ENCODE measurements at places on chromosomes 1 and 21.

- DNase-seq = peak; percentile 34
Observed at GRCh38 chr1:6082430-6082971, 36.8 kb downstream of the KCNAB2 start.

DNA sequence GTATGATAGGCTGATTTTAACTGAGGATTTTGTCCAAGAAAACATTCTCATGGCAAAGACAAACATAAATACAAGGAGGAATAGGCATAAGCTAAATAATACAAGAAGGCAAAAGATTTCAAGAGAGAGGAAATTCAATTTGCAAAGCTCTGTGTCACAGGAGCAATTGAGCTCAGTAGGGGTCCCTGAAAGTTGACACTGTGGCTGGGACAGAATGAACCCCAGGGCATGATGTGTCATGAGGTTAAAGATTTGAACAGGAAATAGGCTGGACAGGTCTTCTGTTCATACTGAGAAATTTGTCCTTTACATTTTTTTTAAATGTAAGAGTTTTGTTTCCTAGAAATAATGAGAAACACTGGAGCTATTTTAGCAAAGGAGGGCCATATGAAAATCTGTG lies 555.4 kb upstream of the NEGR1 start:
- no peak for DNase-seq

- peak; percentile 5 for DNase-seq
Observed at GRCh38 chr1:35640380-35641232, 720 bp downstream of the PSMB2 start.

DNA sequence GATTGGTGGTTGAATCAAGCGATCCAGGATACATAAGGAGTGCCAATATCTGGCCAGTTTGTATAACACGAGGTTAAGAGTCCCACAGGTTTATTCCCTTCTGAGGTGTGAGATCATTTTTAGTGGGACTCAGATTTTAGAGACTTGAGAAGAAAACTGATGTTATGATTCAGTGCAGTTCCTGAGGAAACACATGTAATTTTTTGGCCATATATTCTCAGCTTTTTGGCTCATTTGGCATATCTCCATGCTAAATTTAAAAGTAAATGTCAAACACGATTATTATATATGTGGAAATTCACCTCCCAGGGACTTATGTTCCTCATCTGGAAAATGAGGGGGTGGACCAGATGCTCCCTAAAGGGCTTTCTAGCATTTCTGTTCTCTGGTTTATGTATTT lies 39.2 kb upstream of the SERBP1 start:
- DNase-seq = no peak

GRCh38 chr1:13699510-13699909 lies 478 bp upstream of the PRDM2 start:
- peak; percentile 11 for DNase-seq

DNA sequence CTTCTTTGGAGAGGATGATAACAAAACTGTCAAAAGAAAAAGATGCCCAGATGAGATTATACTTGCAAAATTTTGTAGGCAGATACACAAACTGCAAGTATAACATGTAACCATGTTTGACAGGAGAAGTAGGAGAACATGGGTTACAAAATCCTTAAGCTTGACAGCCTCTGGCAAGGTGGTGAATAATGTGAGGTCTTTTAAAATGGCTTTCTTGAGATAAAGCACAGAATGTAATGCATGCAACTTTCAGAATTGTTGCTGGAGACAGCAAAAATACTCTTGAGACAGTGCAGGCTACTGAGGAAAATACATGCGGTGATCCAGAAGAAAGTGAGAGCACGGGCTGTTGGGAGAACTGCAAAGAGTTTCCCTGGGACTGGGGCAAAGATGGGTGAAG lies 24.7 kb downstream of the DNAJC6 start:
- DNase-seq = no peak

DNA sequence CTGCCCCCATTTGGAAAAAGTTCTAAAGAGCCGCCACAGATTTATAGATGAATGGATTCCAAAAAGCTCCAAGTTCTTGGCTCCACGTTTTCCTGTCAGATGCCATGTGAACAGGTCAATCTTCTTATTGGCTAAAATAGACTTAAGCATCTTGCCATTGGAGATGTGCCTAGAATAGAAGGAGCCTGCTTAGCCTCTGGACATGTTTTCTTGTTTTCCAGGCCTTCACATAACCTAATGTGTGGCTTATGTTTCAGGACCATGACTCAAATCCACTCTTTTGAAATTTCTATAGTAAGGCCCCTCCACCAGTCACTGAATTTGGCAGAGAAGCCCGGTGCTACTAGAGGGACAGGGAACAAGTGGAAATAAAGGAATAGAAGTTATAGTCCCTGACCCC lies 31.5 kb downstream of the PHC2 start:
- no peak for DNase-seq

DNA sequence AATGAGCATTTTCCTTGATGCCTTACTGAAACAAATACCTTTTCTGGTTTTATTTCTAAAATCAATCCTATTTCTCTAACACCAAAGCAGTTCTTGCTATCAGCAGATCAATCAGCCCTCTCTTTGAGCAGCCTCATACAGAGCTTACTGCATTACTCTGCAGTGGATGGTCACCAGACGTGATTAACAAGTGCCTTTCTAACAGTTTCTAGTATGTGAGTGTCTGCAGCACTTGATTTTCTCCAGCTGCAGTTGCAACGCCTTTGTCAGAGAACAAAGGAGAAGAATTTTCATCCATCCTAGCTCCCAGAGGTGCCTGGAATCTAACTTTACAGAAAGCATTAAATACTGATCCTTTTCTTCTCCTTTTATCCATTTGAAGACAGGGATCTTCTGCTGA lies 177.3 kb upstream of the SGIP1 start:
- DNase-seq = no peak

GRCh38 chr21:42081138-42081537 lies 10.0 kb downstream of the UMODL1 start:
- peak; percentile 65 for DNase-seq

GRCh38 chr1:172578586-172578985 lies 45.6 kb downstream of the SUCO start:
- peak; percentile 64 for DNase-seq

GRCh38 chr1:38690790-38691449 lies 168.7 kb downstream of the RRAGC start:
- no peak for DNase-seq

DNA sequence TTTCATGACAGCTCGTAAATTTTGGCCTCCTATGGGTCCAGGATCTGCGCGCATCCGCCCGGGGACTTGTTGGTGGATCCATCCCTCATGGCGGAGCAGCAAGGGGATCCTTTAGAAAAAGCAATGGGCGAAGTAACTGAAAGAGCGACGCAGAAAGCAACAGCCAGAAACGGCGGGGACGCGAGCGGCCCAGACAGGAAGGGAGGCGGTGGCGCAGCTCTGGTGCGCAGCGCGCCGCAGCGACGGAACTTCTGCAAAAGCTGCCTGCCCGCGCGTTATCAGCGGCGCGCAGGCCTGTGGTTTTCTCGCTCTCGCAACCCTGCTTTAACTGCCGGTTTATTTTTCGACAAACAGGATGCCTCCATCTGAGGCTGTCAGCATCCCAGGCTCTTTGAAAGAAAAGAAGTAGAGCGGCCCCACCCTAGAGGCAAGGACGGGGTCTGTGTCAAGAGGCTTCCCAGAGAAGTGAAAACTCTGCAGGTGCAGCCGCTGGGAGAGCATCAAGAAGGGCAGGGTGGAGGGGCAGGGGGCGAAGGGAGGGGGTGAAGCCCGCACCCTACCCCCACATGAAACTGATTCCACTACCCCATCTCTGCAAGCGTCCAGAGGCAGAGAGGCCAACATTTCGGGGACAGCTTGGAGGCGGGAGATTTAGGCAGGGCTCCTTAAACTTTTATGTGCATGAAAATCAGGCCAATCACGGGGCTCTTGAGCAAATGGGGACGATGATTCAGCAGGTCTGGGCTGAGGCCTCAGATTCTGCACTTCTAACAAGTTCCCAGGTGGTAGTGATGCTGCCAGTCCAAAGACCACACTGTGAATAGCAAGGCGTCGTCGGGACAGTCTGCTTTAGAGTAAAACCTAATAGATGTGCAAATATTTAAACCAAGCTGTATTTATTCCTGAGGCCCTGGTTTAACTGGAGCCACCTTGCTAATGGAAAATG lies 22.2 kb downstream of the RUNX1 start:
- peak; percentile 92 for DNase-seq

DNA sequence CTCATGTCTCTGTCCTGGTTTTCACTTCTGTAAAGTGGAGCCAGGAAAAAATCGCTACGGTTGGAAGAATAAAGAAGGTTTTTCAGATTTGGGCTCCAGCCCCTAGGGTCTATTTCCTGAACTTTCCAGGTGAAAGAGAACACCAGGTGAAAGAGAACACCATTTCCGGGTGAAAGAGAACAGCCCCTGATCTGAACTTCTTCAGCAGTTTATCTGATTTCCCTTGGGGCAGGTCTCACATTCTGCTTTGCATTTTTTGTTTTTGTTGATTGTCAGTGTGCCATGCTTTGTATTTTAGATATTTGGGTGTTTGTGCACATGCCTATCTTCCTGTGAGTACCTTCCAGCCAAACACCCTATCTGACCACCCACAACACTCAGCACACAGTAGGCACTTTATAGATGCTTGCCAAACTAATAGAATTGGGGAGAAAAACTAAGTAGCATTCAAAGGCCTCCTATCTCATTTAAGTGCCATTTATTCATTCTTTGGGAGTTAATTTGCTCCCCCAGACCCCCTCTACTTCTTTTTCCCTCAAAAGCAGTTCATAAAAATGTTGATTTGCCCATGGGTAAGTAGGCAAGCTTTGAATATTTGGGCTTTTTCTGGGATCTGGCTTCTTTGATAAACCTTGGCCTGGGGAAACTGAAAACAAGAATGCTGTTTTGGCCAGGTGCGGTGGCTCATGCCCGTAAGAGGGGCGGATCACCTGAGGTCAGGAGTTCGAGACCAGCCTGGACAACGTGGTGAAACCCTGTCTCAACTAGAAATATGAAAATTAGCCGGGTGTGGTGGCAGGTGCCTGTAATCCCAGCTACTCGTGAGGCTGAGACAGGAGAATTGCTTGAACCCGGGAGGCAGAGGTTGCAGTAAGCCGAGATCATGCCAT lies 2.2 kb downstream of the NAV1 start:
- DNase-seq = no peak

GRCh38 chr1:15345705-15346345 lies 63.9 kb upstream of the EFHD2 start:
- peak; percentile 94 for DNase-seq

- DNase-seq = no peak
Observed at GRCh38 chr1:23422941-23423340, 1.6 kb downstream of the TCEA3 start.

DNA sequence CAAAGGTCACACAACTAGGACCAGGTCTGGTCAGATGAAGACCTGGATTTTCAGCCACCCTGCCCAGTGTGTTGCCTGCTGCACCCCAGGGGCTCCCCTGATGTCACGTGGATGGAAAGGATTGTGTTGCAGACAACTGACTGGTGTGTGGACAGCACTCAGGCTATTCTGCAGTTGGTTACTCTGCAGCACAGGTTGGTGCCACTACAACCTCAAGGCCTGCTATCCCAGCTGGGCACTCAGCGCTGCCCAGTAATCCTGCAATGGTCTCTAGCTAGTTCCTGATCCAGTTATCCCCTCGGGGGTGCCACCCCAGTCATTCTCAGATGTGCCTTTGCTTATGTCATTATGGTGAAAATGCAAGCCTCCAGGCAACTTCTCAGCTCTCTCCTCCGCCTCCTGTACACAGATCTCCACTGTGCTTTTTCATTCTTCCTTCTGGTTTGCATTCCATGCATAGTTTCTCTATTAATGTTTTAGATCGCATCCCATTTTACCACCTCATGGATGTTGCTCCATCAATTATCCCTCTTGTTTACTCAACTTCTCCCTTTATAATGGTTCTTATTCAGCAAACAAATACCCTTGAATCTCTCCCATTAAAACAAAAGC lies 503.2 kb upstream of the CAMK1G start:
- DNase-seq = no peak

GRCh38 chr1:43056981-43057391 lies 98.3 kb upstream of the SLC2A1 start:
- DNase-seq = no peak

DNA sequence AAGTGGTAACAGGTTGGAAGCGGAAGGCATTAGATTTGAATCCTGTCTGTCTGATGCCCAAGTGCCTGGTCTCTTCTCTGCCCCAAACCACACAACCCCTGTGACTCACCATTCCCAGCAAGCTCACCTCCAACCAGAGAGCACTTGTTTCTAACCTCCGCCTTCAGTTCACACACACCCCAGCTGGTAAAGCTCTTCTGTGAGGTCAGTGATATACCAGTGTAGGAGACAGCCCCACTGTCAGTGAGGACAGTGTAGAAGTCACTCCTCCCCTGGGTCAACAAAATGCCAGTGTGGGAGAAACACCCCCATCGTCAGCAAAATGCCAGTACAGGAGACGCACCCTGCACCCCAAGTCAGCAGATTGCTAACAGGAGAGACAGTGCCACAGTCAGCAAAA lies 2.6 kb downstream of the RIMS3 start:
- peak; percentile 32 for DNase-seq

GRCh38 chr1:183032122-183032921 lies 9.1 kb downstream of the LAMC1 start:
- DNase-seq = peak; percentile 9

DNA sequence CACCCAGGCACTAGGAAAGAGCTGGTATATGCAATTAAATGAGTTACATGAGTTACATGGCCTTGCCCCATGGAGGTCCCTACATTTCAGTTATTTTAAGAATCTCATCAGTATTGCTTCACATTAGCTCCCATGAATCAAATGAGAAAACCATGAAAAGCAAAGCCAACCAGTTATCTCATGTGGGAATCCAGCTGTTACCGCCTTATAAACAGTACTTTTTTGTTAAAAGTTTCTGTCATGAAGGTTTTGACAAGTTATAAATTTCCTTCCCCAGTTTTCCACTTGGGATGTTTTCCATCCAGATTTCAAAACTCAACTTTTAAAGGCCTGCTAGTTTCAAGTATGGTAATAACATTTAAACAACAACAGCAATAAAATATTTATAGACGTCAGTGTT lies 544.8 kb downstream of the NUF2 start:
- no peak for DNase-seq

- DNase-seq = no peak
Observed at GRCh38 chr1:30670240-30671060, 52.9 kb downstream of the MATN1 start.

DNA sequence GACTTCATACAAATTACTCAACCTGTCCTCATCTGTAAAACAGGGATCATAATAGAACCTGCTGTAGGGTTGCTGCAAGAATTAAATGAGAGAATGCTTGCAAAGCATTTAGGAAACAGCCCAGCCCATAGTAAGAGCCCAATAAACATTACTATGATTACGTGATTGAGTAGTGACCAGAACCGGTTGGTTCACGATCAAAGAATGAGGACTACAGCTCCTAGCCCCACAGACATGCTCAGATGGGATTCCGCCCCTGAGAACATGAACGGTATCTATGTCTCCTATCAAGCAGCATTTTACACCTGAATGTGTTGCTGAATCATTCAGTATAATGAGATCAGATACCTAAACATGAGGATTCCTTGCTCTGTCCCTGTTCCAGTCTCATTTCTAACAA lies 104.8 kb upstream of the ZNF648 start:
- DNase-seq = no peak

Measured in suppressor macrophage (primary cell).